WTC11 (cell line): ENCODE measurements at places on chromosomes 7 and 10. TPM values are rescaled to one million over a fixed set of nuclear protein-coding genes. Genes with fewer than 3 reads are reported as not detected.

Gene LEP
- not detected in 3 replicates for total RNA-seq

Gene LRRN3
- 0.16 to 0.70 TPM (median 0.34 TPM) in 3 replicates for total RNA-seq

Gene COL1A2
- 81.2 to 96.6 TPM (median 88.1 TPM) in 3 replicates for total RNA-seq

Gene AP5Z1
- total RNA-seq: 25.6 to 29.4 TPM (median 27.9 TPM) in 3 replicates

Gene GRID2IP
- total RNA-seq: 3.0 to 4.8 TPM (median 4.6 TPM) in 3 replicates

Gene PTF1A
- 0.11 TPM in 1 of 3 replicates, not detected in the others for total RNA-seq

Gene DNAH11
- 3.5 to 6.4 TPM (median 4.2 TPM) in 3 replicates for total RNA-seq

Gene EBLN1
- not detected in 3 replicates for total RNA-seq

Gene EVX1
- not detected in 3 replicates for total RNA-seq

Gene NEUROD6
- not detected in 3 replicates for total RNA-seq

Gene ENO4
- 0.27 to 1.1 TPM (median 0.42 TPM) in 3 replicates for total RNA-seq

Gene TRRAP
- 46.5 to 47.6 TPM (median 47.5 TPM) in 3 replicates for total RNA-seq

Gene WNT16
- 0.21 to 0.53 TPM (median 0.33 TPM) in 3 replicates for total RNA-seq

Gene SPDYE8
- total RNA-seq: not detected in 3 replicates

Gene CFTR
- 0.72 to 1.4 TPM (median 0.89 TPM) in 3 replicates for total RNA-seq

Gene ACSL5
- total RNA-seq: 0.18 to 0.37 TPM (median 0.22 TPM) in 3 replicates

Gene EPO
- 0.63 to 0.76 TPM (median 0.66 TPM) in 3 replicates for total RNA-seq

Gene MSANTD7
- total RNA-seq: 13.9 to 14.6 TPM (median 14.3 TPM) in 3 replicates

Gene PLEKHS1
- not detected in 3 replicates for total RNA-seq

Gene MPP7
- 7.7 to 9.8 TPM (median 9.1 TPM) in 3 replicates for total RNA-seq

Gene RHOBTB1
- 6.9 to 8.3 TPM (median 7.3 TPM) in 3 replicates for total RNA-seq

Gene ASB13
- total RNA-seq: 23.4 to 28.3 TPM (median 27.3 TPM) in 3 replicates

Gene ZNF735
- total RNA-seq: not detected in 3 replicates

Gene GRB10
- 66.0 to 103 TPM (median 67.3 TPM) in 3 replicates for total RNA-seq

Gene LIPF
- total RNA-seq: not detected in 3 replicates

Gene CALHM2
- total RNA-seq: 1.8 to 2.4 TPM (median 1.9 TPM) in 3 replicates

Gene LIPK
- total RNA-seq: not detected in 3 replicates

Gene SPDYE6
- not detected in 3 replicates for total RNA-seq

Gene INMT
- total RNA-seq: 3.5 to 5.6 TPM (median 4.4 TPM) in 3 replicates

Gene AIMP2
- 63.2 to 69.4 TPM (median 67.8 TPM) in 3 replicates for total RNA-seq

Gene AKR1C1
- 3.9 to 4.3 TPM (median 4.1 TPM) in 3 replicates for total RNA-seq

Gene POU6F2
- 2.9 to 3.3 TPM (median 2.9 TPM) in 3 replicates for total RNA-seq

Gene RBM20
- 0.37 to 0.52 TPM (median 0.41 TPM) in 3 replicates for total RNA-seq

Gene CCL26
- total RNA-seq: 9.8 to 19.5 TPM (median 18.5 TPM) in 3 replicates

Gene VPS37D
- total RNA-seq: 5.7 to 7.5 TPM (median 5.8 TPM) in 3 replicates

Gene EEPD1
- total RNA-seq: 6.6 to 7.8 TPM (median 7.4 TPM) in 3 replicates

Gene NKX1-2
- total RNA-seq: 30.8 to 57.7 TPM (median 31.0 TPM) in 3 replicates

Gene UTF1
- 140 to 196 TPM (median 143 TPM) in 3 replicates for total RNA-seq

Gene KEL
- total RNA-seq: 0.87 to 2.8 TPM (median 2.5 TPM) in 3 replicates

Gene MYO3A
- 3.7 to 6.4 TPM (median 6.0 TPM) in 3 replicates for total RNA-seq

Gene PDE1C
- total RNA-seq: 0.37 to 0.55 TPM (median 0.41 TPM) in 3 replicates

Gene TMEM176A
- 0.30 to 0.74 TPM (median 0.64 TPM) in 3 replicates for total RNA-seq

Gene CD36
- total RNA-seq: 0.25 to 1.4 TPM (median 0.34 TPM) in 3 replicates

Gene AKR1D1
- total RNA-seq: 0.14 to 0.24 TPM (median 0.18 TPM) in 3 replicates

Gene THSD7A
- 0.66 to 1.1 TPM (median 0.68 TPM) in 3 replicates for total RNA-seq

Gene PTPN20
- 0.96 to 2.0 TPM (median 1.7 TPM) in 3 replicates for total RNA-seq

Gene AMPH
- 8.9 to 10.0 TPM (median 9.0 TPM) in 3 replicates for total RNA-seq
